Central memory CD4-positive, alpha-beta T cell (primary cell): ENCODE measurements at places on chromosomes 3 and 15.
A peak's percentile ranks its signal among the peaks of the same experiment; 100 is the strongest.

DNA sequence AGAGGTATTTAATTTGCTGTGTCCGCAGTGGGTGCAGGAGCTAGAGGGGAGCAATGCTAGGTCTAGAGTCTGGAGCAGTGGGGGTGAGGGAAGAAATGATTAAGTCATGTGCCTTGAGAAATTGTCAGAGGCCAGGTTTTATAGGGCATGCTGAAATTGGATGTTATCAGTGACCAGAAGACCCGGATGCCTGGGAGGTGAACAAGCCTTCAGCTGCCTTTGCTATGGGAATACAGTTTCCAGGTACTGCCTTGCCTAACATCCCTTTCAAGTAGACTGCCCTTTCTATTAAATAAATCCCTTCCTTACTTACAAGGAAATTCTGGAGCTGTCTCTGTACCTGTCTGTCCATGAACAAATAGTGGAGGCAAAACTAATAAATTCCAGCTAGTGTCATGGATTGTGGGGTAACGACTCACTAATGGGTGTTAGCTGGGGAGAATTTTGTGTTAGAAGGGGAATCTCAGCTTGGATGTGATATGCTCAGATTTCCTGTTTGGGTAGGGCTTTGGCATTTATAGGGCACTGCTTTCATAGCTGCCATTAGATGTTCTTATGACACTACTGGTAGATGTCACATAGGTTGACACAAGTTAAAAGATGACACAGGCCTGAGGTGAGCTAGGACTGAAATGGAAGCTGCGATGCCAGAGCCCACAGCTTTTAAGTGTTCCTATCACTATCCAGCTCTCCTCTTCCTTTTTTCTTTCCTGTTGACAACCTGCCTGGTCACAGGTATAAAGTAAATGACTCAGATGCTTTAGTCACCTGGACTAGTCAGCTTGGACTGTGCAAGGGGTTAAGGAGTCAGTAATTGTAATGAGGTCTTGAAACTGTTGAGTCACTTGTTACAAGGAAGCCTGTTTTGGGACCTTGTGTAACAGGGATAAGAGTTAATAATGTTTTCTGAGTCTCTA lies 21.3 kb downstream of the CHD2 start:
- DNase-seq, result no peak

DNA sequence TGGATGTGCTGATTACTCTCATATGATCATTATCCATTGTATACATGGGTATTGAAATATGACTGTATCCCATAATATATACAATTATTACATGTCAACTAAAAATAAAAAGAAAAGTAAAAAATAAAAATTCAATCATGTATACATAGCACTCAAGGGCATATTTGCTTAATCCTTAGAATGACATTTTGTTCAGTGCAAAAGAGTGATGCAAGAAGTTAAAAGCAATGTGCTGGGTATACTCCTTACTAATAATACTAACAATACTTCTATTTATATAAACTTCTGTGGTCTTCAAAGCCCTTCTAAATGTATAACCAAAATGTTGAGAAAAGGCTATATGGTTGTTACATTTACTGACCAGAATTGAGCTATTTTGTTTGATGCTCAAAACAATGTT lies 23.2 kb upstream of the TM4SF1 start:
- DNase-seq, result no peak

GRCh38 chr3:141335531-141336061 lies 32.7 kb upstream of the ZBTB38 start:
- DNase-seq, result no peak

GRCh38 chr15:92100301-92100700 lies 246.8 kb downstream of the SLCO3A1 start:
- no peak for DNase-seq

- DNase-seq, result no peak
Measured at GRCh38 chr3:101995371-101996046, 146.2 kb downstream of the NFKBIZ start.

DNA sequence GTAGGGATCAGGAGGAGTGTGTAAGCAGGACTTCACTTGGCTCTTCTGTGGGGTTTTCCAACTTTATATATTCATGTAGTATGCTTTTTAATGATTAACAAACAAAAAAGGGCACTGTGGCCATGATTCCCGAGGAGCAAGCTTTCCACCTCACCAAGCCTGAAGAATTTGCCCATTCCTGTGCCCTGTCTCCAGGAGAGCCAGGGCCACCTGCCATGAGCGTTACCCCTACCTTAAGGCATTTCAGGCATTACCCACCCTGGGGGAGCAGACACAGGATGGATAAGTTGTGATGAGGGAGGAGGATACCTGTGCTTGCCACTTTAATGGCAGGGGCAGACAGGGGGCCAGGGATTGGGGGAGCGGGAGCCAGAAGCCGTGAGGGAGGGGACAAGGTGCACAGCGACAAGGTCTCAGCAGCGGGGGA lies 3.0 kb downstream of the TRPM1 start:
- no peak for DNase-seq

DNA sequence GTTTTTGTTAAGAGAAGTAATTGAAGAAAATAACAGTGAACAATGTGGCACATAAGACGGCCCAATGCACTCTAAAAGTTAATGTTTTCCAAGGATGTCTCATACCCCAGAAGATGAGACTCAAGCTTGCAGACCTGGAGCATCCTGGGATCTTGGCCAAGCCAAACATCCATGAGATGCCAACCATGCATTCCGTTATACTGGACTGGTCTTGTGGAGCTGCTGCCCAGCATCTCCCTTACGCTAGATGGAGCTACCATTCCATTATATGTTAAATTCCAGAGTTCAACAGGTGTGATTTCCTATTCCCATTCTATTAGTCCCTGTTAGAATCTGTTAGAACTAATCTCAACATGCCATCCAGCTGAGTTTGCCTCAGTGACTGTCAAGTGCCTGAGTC lies 181.8 kb downstream of the PDCD6IP start:
- no peak for DNase-seq

- DNase-seq, result no peak
Measured at GRCh38 chr3:119862616-119863015, 80.7 kb downstream of the NR1I2 start.

- no peak for DNase-seq
Measured at GRCh38 chr15:48449734-48450133, 118.5 kb downstream of the DUT start.

DNA sequence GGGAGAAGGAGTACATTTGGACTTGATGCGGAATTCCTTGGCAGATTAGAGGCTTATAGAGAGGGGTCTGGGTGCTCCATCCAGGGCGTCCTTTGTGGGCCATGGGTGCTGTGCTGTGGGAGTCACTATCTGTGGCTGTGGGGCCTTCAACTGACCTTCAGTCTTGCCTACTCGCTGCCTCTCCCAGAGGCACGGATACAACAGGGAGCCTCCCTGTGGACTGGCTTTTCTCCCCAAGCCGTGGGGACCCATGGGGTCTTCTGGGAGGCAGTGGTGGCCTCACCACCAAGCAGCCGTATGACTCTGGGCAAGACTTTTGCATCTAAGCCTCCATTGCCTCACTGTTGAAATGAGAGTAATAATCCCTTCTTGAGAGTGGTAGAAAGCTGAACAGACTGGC lies 83.9 kb downstream of the PDCD6IP start:
- DNase-seq, result no peak

DNA sequence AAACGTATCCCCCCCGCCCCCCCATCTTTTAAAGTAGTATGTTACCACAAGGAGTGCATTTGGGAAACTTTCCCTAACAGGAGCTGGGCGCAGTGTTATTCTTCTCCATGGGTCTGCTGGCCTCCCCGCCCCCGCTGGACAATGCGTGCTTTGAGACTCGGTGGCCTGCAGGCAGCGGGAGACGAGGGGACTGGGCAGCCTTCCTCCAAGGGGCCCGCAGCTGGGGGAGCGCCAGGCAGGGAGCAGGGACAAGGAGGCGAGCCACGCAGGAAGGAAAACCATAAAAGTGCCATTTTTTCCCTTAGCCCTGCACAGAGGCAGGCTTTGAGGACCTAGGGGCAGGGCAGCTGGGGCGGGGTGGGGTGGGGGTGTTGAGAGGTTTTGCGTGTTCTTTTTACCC lies 14.1 kb downstream of the SOX2 start:
- DNase-seq, result no peak

GRCh38 chr3:192794216-192794615 lies 66.9 kb upstream of the FGF12 start:
- no peak for DNase-seq

GRCh38 chr3:115996420-115997108 lies 373.3 kb downstream of the GAP43 start:
- DNase-seq, result no peak

- no peak for DNase-seq
Measured at GRCh38 chr15:31871166-31871886, 159.0 kb upstream of the CHRNA7 start.

DNA sequence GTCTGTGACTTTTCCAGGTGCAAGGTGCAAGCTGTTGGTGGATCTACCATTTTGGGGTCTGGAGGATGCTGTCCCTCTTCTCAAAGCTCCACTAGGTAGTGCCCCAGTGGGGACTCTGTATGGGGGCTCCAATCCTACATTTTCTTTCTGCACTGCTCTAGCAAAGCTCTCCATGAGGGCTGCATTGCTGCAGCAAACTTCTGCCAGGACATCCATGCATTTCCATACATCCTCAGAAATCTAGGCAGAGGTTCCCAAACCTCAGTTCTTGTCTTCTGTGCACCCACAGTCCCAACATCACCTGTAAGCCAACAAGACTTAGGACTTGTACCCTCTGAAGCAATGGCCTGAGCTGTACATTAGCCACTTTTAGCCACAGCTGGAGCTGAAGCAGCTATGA lies 694.5 kb upstream of the BCHE start:
- no peak for DNase-seq

DNA sequence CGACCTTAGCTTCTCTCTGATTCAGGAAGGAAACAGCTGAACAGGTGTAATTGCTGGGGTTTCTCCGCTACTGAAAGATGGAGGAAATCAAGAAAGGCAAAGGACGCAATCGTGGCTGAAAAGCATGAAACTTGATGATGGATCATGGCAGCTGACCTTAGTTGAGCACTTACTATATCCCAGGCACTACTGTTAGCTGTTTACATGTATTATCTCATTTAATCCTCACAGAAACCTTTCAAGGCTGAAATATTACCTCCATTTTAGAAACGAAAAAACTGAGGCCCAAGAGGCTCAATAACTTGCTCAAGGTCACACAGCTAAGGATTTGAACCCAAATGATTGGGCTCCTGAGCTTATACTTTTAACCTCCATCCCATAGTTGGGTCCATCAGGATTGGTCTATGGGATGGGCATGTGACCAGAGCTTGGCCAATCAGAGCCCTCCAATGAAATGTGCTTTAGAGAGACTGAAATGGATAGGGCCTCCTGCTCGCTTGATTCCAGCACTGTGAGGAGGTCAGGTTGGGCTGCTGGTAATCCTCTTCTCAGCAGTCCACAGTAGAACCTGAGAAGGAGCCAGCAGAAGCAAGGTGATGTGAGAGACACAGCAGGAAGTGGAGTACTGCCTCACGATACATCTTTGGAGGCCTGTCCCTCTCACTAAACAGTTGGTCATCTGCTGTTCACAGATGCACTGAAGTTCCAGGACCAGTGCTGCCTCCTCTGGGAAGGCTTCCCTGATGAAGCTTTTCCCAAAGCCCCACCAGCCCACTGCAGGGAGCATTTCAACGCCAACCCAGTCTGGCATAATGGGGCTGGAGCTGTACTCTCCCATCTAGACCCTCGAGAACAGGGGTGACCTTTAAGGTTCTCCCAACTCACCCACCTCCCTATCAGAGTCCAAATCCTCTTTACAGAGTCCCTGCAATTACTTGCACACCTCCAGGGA lies 10.4 kb downstream of the CLN6 start:
- DNase-seq, result no peak

DNA sequence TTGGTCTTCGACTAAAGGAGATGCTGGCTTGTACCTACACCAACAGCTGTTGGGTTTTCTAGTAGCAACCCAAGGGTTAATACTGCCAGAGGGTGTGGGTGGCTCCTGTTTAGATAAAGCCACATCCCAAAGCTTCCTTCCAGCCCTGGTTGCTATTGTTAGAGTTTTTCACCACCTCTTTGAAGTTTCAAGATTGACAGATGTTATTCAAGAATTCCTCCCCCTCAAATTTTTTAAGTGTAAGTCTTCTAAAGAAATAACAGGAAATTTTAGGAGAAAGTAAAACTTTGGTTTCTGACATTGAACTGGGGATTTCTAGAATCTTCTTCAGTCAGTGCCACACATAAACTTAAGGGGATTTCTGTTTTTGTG lies 60.9 kb downstream of the TGFBR2 start:
- DNase-seq, result peak; percentile 51

GRCh38 chr3:45465192-45465591 lies 76.8 kb downstream of the LARS2 start:
- no peak for DNase-seq

GRCh38 chr3:30904996-30905395 lies 10.5 kb upstream of the GADL1 start:
- no peak for DNase-seq

GRCh38 chr15:59399465-59400102 lies 26.9 kb upstream of the MYO1E start:
- DNase-seq, result no peak

DNA sequence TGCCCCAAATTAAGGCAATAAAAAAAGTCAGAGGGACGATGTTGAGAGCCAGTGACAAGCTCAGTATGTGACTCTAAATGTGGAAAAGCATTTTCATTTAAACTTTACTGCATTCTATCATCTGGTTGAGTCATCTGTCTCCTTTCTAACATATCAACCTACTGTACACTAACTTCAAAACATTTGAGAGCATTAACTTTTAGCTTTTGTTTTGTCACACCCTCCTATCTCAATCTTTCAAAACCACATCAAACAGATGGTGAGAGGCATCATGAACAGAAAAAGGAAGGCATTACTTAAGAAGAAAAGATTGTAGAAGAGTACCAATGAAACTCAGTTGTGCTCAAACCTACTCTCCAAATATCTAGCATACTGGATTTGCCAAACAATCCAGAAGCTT lies 4.8 kb downstream of the LRRC58 start:
- peak; percentile 70 for DNase-seq

DNA sequence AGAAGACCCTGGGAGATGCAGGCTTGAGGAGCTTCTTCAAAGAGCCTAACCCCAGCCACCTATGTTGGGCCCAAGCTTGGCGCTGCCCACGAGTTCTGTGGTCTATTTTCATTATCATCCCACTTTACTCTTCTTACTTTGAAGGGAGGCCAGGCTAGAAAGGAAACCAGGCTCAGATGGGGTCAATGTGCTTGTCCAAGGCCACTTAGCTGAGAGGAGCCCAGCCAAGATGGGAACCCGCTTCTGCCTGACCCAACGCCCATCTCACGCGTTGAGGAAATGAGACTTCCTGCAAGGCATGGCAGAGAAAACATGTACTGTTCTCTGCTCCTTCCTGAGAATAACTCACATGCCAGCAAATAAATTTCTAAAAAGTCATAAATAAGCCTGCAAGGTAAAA lies 486.3 kb upstream of the PROK2 start:
- DNase-seq, result no peak

GRCh38 chr15:90306560-90306959 lies 41.1 kb downstream of the NGRN start:
- no peak for DNase-seq
